Stimulated activated CD8-positive, alpha-beta memory T cell treated with anti-CD3 and anti-CD28 coated beads, Interleukin-4, amount 100 ng/mL, for 1 hour (primary cell): ENCODE measurements at places on chromosomes 5 and 9.

GRCh38 chr9:71465392-71465791, 302.9 kb downstream of the CEMIP2 start:
- no peak for DNase-seq

GRCh38 chr5:7615566-7616061, 219.7 kb downstream of the ADCY2 start:
- no peak for DNase-seq

GRCh38 chr5:150159741-150160179, 4.1 kb upstream of the PDGFRB start:
- no peak for DNase-seq

- DNase-seq = no peak
Measured at GRCh38 chr5:1507014-1507375, 16.8 kb downstream of the LPCAT1 start.

- no peak for DNase-seq
Measured at GRCh38 chr5:30156156-30156555, 1037.3 kb upstream of the CDH6 start.

- DNase-seq = no peak
Measured at GRCh38 chr5:176183321-176184074, 54.7 kb upstream of the SIMC1 start.

DNA sequence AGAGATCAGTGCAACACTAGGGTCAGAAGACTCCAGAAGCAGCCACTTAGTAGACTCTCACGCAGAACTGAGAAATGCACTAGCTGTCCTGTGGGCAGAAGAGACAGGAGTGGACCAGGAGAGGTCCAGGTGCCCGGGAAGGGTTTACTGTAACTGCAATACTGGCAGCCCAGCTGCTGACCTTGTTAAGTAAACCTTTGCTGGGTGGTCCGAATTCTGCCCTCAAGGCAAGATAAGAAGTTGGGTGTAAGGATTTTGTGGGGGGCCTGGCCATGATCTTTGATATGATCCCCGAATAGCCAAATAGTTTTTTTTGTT, 91.3 kb downstream of the PDE6A start:
- DNase-seq = no peak

- DNase-seq = no peak
Measured at GRCh38 chr9:4873066-4873465, 80.3 kb downstream of the RCL1 start.

DNA sequence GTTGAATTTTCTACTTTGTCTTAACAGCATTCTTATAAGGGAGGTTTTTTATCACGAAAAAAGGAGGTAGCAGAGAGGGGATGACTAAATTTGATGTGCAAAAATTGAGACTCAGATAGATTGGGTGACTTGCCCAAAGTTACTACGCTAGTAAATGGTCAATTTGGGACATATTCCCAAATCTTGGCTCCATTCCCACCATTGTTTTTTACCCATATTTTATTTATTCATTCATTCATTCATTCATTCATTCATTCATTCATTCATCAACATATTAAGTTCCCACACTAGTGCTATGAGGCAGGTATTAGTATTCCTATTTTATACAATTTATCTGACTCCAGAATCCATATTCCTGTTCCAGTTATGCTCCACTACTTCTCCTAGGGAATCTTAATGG, 85.6 kb downstream of the HACD4 start:
- no peak for DNase-seq

- DNase-seq = no peak
Measured at GRCh38 chr9:6605202-6605601, 40.3 kb downstream of the GLDC start.

DNA sequence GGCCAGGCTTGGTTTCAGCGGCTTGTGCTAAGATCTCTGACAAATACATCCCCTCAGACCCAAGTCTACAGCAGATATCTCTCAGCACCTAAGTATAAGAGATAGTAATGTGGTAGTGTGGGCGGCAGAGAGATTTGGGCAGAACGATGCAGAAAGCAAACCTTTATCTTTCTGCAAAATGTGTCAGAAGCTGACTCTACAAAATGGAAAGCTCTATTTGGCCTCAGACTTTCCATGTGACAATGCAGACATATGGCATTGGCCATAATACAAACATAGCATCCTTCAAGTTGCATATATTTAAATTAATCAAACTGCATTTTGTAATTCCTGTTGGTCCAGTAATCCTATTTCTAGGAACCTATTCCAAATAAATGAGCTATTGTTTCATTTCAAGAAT, 102.5 kb upstream of the RAI14 start:
- DNase-seq = no peak

DNA sequence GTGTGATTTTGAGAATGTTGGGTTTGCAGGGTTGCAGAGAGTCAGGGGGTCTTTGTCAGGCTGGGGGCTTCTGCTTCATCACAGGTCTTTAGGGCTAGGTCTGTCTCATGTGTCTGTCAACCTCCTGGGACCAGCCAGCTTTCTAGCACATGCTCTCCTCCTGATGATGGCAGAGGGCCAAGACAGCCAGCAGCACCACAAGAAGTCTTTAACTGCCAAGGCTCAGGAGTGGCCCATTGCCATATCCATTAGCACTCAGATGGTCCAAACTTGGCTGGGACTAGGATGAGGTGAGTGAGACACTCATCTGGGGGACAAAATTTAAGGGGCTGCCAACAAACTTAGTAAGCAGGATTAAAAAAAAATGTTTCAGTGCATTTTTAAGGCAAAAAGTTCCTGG, 384.2 kb upstream of the CDH10 start:
- DNase-seq = no peak

GRCh38 chr5:61277190-61277589, 54.9 kb upstream of the ZSWIM6 start:
- DNase-seq = no peak

DNA sequence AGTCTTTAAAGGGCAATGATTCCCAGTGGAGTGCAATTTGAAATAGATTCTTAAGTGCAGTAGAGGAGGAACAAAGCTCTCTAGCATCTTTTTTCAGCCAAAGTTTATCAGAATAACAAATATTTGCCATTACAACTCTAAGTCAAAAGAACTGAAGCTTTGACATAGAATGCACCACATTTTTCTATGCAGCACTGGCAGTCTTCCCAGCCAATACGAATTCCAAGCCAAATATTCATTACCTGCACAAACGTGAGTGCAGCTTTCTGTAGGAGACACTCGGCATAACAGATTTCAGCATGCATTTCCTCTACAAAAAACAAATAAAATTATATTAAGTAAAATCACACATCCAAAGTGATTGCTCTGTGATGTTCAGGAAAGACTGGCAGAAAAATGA, 103.4 kb downstream of the TTC39B start:
- DNase-seq = no peak

GRCh38 chr9:91147079-91147708, 214.5 kb downstream of the AUH start:
- DNase-seq = no peak

DNA sequence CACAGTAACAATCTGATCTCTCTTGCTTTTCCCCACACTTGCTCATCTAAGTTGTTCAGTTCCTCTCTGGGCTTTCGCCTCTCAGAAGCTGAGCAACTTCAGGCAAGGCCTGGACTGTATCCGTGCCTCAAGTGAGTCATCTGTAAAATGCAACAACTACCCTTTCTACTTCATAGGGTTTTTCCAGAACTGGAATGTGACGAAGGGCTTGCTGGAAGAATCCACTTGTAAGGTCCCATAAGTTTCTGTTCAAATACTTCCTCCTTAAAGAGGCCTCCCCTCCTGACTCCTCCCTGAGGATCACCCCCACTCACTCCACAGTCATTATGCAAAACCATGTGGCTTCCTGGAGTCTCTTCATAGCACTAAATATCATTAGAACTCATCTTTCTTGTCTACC, 17.5 kb upstream of the INSYN2B start:
- no peak for DNase-seq

- DNase-seq = no peak
Measured at GRCh38 chr5:77266291-77266690, 55.8 kb downstream of the PDE8B start.

- no peak for DNase-seq
Measured at GRCh38 chr5:97355775-97356174, 172.7 kb upstream of the RIOK2 start.

GRCh38 chr9:97659771-97660170, 26.1 kb downstream of the NCBP1 start:
- no peak for DNase-seq

GRCh38 chr5:556909-557441, 32.7 kb upstream of the SLC9A3 start:
- DNase-seq = no peak

- DNase-seq = no peak
Measured at GRCh38 chr5:510521-510920, 13.7 kb downstream of the SLC9A3 start.

DNA sequence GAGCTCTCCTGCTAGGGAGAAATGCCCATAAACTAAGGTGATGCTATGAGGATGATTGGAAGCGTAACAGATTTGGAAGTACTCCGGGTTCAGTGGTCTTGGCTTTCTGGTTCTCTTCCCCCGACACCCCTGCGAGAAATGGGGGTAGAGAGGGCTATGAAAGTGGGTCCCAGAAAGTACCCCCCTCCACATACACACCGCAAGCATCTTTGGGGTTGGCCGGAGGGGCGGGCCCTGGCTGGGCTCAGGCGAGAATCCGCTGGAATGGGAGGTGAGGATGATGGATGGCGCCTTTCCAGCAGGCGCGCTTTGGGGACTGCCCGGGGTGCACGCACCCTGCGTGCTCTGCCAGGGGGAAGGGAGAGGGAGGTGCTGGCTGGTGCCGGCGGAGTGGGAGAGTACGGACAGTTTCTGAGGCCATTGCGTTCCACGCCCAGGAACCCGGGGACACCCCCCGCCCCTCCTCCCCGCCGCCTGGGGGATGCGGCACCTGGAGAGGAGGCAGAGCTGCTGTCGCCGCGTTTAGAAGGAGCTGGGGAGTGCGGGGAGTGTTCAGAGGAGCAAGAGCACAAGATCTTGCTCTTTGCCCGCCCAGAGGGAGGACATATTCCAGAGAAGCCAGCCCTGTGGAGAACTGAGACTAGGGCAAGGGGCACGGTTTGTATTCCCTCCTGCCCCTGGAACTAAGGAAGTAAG, 1.9 kb downstream of the PCSK5 start:
- no peak for DNase-seq

DNA sequence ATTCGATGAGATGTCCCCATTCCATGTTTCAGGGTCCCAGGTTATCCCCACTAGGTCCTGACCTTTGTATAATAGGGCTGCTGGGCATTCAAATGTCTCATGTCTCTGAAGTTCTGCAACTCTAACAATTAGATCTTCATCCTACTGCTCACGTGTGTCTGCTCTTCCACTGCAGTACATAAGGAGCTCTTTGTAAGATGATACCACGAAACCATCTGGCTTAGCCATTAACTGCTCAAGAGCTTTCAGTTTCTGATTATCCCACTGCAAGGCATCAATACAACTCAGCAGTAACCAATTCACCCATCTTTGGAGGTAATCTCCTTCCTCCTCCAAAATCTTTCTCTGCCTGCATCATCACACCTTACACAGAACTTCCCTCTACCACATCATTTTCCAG, 49.9 kb upstream of the PPP2CA start:
- DNase-seq = no peak

- no peak for DNase-seq
Measured at GRCh38 chr9:112061152-112061740, 113.9 kb downstream of the SUSD1 start.

DNA sequence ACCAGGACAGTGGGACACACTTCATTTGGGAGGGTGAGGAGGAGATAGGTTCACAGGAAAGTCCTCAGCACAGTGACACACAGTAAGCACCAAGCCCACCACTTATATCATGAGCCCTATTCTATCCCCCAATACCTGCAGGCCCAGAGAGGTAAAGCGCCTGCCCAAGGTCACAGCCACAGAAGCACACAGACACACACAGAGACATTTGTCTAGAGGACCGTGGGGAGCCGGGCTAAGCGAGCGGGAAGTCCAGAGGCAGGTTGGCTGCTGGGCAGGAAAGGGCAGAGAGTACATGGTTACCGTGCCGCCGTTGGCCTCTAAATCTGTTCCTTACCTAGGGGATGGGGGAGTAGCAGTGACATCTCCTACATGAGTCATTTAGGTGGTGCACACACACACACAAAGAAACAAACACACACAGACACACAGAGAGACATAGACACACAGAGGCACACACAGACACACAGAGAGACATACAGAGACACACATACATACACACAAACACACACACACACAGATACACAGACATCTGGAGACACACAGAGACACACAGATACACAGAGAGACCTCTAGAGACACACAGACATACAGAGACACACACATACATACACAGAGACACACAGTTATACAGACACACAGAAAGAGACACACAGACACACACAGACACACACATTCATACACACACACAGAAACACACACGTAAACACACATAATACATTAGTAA, 15.9 kb upstream of the DUSP1 start:
- no peak for DNase-seq

- no peak for DNase-seq
Measured at GRCh38 chr5:37015795-37016666, 139.5 kb downstream of the NIPBL start.

DNA sequence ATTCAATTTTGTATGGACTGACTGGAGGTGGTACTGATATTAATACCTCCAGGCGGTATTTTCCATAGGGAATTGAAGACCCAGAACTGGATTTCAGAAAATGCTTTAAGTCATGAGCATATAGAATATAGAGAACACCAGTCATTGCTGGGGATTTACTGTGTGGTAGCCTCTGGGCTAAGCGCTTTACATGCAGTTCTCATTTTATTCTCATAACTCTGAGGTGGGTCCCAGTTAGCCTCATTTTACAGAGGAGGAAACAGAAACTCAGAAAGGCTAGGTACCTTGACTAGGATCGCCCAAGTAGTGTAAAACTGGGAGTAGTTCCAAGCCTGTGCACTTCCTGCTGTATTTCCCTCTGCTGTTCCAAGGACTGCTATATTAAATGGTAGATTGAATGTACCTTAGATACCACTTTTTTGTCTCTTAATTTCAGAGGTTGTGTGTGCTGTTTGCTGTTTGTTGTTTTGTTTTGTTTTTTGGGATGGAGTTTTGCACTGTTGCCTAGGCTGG, 13.8 kb downstream of the SLC44A1 start:
- DNase-seq = no peak

DNA sequence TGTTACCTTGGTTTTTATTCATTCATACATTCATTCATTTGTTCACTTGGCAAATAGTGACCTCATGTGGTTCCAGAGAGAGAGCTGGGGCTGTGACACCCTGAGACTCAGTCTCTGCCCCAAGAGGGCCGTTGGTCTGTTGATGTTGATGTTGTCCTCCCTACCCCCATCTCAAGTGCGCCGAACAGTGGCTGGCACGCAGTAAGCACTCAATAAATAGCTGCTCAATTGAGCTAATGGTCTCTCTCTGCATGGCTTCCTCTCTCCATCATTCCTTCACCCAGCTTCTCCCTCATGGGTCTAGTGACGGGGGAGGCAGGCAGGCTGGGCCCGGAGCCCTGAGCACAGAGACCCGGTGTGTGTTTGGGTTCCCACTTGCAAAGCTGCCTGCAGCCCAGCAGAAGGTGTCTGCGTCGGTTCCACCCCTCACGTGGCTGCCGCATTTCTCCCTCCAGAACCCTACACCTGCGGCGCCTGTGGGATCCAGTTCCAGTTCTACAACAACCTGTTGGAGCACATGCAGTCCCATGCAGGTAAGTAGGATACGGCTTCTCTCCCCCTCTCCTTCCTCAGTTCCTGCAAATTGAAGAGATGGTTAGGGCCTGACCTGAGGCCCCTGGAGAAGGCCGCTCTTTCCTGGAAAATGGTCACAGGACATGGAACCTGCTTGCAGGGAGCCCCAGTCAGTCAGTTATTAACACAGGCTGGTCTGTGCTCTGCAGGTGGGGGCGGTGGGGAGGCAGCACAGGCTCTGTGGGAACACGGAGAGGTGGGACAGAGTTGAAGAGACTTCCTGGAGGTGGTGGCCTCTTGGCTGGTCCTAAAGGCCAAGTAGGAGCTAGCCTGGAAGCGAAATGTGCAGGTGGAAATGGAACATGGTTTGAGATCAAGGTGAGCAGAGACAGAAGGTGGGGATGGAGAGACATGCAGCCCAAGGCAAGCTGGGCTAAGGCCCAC, 42.0 kb downstream of the AMBP start:
- no peak for DNase-seq
